ENCODE measurements at places on chromosomes 11 and 22.

DNA sequence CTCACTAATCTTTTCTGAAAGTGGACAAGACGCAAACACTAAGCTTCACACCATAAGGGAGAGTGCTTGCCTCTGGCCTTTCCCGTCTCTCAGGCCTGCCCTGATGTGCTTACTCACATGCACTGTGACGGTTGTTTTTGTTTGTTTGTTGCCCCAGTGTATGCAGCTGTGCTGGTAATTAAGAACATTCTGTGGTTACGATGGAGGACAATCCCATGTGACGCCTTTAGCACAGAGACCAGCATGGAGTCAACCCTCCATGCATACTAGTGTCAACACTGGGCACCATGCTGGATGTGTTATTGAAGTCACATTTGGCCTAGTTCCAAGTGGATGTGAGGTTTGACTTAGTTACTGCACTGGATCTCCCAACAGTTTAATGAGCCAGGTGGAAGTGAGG, 27.8 kb upstream of the CDON start:
- DNase-seq, result no peak

DNA sequence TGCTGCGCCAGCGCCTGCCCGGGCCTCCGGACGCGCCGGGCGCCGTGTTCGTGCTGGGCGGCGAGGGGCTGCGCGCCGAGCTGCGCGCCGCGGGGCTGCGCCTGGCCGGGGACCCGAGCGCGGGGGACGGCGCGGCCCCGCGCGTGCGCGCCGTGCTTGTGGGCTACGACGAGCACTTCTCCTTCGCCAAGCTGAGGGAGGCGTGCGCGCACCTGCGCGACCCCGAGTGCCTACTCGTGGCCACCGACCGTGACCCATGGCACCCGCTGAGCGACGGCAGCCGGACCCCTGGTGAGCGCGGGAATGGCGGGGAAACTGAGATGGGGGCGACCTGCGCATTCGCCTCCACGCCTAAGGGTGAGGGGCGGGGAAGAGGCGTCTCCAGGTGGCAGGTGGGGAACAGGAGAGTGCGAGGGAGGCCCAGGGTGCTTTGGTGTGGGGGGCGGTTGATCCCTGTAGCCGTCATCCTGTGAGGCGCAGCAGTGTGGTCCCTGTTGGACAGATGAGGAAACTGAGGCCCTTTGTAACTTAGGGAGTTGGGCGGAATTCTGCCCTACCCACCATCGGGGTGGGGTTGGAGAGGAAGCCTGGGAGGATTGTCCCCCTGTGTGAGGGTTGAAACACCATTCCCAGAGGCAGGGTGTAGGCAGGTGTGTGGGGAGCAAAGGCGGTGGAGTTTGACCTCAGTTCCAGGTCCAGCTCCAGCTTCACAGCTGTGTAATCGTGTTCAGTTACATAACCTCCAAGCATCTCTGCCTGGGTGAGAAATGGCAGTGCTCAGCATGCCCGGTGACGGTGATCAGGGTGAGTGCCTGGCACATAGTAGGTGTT, 758 bp downstream of the PDXP start:
- peak; percentile 18 for DNase-seq

GRCh38 chr11:100903284-100903683, 216.2 kb downstream of the ARHGAP42 start:
- DNase-seq, result no peak

GRCh38 chr22:44086271-44087088, 62.4 kb downstream of the PARVB start:
- no peak for DNase-seq

GRCh38 chr11:12214751-12215150, 104.4 kb downstream of the MICAL2 start:
- no peak for DNase-seq

DNA sequence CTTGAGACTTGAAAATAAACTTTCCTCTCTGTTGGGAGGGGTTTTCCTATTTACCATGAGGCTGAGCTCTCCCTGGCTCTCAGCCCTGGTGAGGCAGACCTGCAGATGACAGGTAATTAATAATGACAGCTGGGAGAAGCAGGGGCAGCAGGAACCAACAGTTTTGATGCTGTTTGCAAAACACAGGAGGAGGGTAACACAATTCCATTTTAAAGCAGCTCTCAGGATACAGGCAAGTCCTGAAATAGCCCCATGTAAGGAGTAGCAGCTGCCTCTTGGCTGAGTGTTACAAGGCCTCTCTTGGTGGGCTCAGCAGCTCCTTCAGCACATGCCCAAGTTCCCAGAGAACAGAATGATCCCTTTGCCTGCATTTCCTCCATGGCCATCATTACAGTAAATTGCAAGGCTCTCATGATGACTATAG, 13.3 kb downstream of the PARVA start:
- no peak for DNase-seq

GRCh38 chr11:20154381-20154780, 5.9 kb downstream of the DBX1 start:
- DNase-seq, result no peak

- no peak for DNase-seq
Measured at GRCh38 chr11:46901156-46901555, 17.2 kb downstream of the LRP4 start.

DNA sequence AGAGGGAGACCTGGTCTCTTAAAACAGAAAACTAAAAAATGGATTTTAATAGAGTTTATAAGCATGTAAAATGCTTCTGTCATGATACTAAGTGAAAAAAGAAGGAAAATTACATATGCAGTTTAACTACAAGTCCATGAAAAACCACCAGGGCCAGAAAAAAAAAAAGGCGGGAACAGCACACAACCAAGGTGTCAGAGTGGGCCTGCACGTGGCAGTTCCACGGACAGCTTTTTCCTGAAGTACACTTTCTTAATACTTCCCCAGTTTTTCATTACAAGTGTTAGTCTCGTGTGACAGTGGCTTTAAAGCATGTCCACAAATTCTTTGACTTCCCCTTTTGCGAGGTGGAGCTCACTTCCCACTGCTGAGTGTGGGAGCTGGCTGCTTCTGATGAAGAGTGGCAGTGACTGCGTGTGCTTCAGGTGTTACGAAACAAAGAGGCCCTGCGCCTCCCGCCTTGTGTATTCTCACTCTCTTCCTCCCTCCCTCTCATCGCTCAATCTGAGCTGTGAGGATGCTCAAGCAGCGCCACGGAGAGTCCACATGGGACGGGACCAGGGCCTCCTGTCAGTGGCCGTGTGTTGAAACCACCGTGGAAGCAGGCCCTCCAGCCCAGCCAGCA, 16.4 kb downstream of the PPM1F start:
- no peak for DNase-seq

DNA sequence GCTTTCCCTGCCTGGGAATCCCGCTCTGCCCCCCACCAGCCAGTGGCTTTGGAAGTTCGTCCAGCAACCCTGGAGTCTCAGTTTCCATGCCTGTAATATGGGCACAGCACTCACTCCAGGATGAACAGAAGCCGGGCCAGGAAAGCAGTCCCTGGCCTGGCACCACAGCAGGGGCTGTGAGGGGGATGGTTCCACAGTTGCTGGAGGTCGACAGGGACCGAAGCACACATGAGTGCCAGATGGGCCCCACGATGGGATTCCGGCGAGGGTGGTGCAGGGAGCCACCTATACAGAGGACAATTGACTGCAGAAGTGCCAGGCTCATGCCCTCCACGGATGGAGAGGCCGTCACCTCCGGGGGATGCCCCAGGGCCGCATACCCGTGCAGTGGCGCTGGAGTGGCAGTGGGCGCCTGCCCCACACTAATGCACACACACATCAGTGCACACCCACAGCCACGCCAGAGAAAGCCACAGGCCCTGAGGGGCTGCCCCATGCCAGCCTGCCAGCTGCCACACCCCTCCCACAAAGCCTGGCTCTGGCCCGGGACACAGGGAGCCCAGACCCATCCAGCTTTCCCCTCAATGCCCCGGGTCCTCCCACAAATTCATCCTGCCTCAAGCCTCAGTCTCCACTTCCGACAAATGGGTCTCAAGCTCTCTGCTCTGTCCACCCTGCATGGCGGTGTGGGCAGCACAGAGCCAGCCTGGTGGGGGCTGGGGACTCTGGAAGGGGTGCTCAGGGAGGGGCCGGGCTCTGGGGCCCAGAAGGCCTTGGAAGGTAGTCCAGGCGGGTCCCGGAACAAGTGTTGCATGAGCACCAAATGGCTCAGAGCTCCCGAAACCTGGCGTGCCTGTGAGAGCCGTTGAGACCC, 9.7 kb downstream of the ASCL2 start:
- DNase-seq, result no peak

DNA sequence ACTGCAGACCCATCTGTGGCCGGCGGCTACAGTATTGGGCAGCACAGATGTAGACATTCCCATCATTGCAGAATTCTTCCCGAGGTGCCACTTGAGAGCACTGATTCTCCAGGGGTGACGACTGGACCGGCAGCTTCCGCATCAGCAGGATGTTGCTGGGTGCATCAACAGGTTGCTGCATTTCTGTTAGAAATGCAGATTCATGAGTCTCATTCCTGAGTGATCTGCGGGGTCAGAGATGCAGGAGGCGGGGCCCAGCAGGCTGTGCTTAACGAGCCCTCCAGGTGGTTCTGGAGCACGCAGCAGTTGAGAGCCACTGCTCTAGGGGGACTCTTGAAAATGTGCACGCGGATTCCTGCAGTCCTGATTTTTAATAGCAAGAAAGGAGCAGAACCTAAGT, 321.8 kb downstream of the TBC1D22A start:
- DNase-seq, result no peak

- no peak for DNase-seq
Measured at GRCh38 chr11:112548641-112549040, 288.0 kb upstream of the PLET1 start.

- DNase-seq, result no peak
Measured at GRCh38 chr22:19825904-19826618, 28.6 kb downstream of the GNB1L start.

DNA sequence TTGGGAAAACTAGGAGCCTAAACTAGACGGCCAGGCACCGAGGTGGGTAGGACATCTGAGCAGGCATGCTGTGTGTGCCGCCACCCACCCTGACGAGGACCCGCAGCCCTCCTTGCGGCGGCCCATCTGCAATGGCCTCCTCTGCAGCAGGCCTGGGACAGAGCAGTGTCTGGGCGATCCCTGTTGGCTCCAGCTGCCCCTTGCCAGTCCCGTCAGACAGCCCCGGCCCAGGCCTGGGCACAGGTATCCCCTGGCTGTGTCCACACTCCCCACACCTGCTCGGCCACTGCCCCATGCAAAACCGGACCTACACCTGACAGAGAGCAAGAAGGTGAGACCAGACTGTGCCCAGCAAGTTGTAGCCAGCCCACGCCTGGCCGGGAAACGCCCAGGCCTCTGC, 38.7 kb upstream of the GNB1L start:
- DNase-seq, result no peak

- no peak for DNase-seq
Measured at GRCh38 chr22:43370036-43370435, 26.9 kb upstream of the SCUBE1 start.

GRCh38 chr11:2154195-2154585, 6.8 kb downstream of the INS start:
- DNase-seq, result no peak

DNA sequence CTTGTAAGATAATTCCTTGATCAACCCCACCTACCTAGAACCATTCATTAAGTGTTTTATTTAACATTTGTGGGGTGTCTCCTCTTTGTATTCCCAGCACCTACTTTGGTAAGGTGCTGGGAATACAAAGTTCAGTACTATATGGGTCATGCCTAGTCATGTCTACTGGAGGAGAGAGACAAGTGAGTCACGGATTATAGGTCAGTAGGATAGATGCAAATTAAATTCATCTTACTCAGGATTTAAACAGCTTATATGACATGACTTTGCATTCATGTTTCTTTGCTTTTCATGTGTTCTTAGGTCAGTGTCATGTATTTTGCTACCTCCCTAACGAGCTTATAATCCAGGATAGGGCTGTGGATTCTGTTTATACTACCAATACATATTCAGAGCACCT, 3.4 kb upstream of the FADS1 start:
- DNase-seq, result no peak

DNA sequence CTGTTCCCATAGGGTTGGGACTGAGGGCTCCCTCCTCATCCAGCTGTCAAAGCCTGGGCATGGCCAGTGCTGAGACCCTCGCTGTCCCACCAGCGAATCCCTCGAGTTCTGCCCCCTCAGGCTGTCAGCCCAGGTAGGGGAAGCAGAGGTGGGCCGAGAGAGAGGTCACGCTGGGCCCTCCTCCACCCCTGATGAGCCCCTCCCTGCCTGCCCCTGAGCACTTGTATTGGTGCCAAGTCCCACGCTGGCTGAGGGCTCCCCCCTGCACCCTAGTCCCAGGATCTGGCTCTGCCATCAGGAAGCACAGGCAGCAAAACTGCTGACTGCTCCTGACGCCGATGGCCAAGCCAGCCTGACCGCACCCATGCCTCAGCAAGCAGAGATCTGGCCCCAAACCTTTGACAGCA, 3.3 kb downstream of the PRR33 start:
- no peak for DNase-seq

GRCh38 chr11:29306527-29306926, 710.3 kb downstream of the KCNA4 start:
- no peak for DNase-seq

DNA sequence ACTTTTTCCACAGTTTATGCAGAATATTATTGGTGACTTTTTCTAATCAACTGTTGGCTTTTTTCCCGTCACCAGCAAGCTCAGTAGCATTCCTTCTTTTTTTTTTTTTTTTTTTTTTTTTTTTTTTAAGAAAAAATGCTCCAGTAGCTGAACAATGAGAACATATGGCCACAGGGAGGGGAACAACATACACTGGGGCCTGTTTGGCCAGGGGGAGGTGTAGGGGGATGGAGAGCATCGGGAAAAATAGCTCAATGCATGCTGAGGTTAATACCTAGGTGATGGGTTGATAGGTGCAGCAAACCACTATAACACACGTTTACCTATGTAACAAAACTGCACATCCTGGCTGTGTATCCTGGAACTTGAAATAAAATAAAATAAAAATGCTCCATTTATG, 82.5 kb downstream of the ARHGAP42 start:
- no peak for DNase-seq

- DNase-seq, result no peak
Measured at GRCh38 chr11:11202885-11203284, 150.2 kb downstream of the CSNK2A3 start.

DNA sequence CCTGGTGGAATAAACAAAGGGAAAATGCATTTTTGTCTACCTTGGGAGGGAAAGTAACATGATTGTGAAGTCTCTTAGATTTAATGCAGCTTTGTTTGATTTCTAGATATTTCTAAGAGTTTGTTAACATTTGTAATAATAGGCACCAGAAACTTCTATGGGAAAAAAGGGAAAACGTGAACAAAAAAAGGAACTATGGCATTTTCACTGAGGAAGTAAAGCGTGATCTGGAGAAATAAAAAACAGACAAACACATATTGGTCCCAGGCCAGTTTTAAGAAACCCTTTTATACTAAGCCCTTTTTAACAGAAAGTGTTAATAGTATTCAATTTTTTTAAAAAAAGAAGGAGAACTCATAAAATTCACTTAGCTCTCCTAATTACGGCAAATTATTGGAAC, 6.9 kb upstream of the MS4A7 start:
- no peak for DNase-seq

Measured in stimulated activated CD8-positive, alpha-beta memory T cell treated with anti-CD3 and anti-CD28 coated beads, Interleukin-4, amount 100 ng/mL, for 4 hours (primary cell).